Activated T-helper 17 cell treated with anti-CD3 and anti-CD28 coated beads, Interleukin-2, amount 50 U/mL, for 72 hours (primary cell): ENCODE measurements at places on chromosomes 16 and 17. TPM values are rescaled to one million over a fixed set of nuclear protein-coding genes. Genes with fewer than 3 reads are reported as not detected.

Gene NOXO1
- 1.0 TPM for total RNA-seq

Gene HAS3
- total RNA-seq: 0.40 TPM

Gene MYL4
- total RNA-seq: 0.53 TPM

Gene PIMREG
- 7.4 TPM for total RNA-seq

Gene ARHGAP23
- total RNA-seq: 2.2 TPM

Gene GALK1
- 51.4 TPM for total RNA-seq

Gene SKAP1
- 71.4 TPM for total RNA-seq

Gene ITGB3
- total RNA-seq: 0.11 TPM
